ENCODE measurements at places on chromosomes 4 and X. TPM values are rescaled to one million over a fixed set of nuclear protein-coding genes. Genes with fewer than 3 reads are reported as not detected.

DNA sequence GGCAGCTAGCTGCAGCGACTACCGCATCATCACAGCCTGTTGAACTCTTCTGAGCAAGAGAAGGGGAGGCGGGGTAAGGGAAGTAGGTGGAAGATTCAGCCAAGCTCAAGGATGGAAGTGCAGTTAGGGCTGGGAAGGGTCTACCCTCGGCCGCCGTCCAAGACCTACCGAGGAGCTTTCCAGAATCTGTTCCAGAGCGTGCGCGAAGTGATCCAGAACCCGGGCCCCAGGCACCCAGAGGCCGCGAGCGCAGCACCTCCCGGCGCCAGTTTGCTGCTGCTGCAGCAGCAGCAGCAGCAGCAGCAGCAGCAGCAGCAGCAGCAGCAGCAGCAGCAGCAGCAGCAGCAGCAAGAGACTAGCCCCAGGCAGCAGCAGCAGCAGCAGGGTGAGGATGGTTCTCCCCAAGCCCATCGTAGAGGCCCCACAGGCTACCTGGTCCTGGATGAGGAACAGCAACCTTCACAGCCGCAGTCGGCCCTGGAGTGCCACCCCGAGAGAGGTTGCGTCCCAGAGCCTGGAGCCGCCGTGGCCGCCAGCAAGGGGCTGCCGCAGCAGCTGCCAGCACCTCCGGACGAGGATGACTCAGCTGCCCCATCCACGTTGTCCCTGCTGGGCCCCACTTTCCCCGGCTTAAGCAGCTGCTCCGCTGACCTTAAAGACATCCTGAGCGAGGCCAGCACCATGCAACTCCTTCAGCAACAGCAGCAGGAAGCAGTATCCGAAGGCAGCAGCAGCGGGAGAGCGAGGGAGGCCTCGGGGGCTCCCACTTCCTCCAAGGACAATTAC lies 1.4 kb downstream of the AR start:
- DNase-seq = no peak

GRCh38 chrX:106726485-106727437 lies at the start of gene RNF128:
RNF128 (plus strand) TSS chrX:106726701; CDS start chrX:106726914, 213 bp downstream.
- no peak for DNase-seq

DNA sequence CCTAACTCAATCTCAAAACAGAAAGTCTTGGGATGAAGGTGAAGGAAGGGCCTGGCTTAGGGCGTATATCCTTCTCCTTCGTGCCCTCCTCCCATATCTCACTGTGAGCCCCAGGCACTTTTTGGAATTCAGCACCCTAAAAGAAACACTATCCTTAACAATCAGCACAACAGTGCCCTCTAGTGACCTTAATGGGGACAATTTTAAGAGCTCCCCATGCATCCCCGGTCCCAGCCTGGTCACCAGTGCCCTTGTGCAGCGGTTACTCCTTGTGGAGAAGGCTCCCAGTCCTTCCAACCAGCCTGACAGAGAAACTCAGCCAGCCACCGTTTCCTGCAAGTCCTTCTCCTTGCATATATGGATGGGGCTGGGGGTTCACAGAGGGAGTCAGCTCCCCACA lies 4.2 kb downstream of the PAK3 start:
- DNase-seq = peak; percentile 84

- no peak for DNase-seq
These were observed 87.0 kb upstream of the USP38 start for GRCh38 chr4:143097751-143098150.

GRCh38 chr4:16092682-16093319 lies 9.0 kb upstream of the PROM1 start:
- DNase-seq = no peak

DNA sequence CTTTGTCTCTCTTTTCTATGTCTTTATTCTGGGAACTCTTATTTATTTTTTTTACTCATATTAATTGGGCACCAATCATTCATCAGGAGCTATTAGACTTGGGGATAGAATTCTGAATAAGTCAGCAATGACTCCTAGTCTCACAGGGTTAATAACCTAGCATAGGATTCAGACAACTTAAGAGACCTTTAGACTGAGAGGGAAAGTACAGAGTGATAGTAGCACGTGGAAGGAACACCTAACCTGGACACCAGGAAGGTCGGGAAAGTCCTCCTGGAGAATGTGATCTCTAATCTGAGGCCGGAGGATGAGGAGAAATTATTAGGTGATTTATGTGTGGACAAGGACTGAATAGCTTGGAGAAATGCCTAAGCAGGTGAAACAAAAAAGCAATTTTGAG lies 3.9 kb upstream of the SYNPO2 start:
- DNase-seq = no peak

- no peak for DNase-seq
These were observed 458.6 kb upstream of the NWD2 start for GRCh38 chr4:36785973-36786372.

TRIM75 gene
- total RNA-seq = not detected

MFAP3L gene
- total RNA-seq = not detected
